GF-D8 (cell line): ENCODE measurements at places on chromosomes 3 and 15.
A peak's percentile ranks its signal among the peaks of the same experiment; 100 is the strongest.

DNA sequence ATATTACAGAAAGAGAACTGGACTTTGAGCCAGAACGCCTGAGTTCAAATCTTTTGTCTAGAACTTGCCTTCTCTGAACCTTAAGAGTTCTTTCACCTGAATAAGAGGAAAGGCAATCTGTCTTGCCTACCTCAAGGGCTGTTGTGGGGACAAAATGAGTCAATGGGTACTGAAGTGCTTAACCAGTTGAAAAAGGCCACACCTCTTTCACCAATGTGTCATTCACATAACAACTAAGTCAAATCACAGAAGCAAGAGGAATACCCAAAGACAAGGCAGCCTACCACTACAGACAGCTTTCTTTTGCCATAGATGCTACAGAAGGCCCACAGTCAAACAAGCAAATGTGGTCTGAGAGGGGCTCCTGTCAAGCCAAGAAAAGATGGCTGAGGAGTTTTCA is 39.7 kb downstream of the NBEAL2 start:
- no peak for DNase-seq

DNA sequence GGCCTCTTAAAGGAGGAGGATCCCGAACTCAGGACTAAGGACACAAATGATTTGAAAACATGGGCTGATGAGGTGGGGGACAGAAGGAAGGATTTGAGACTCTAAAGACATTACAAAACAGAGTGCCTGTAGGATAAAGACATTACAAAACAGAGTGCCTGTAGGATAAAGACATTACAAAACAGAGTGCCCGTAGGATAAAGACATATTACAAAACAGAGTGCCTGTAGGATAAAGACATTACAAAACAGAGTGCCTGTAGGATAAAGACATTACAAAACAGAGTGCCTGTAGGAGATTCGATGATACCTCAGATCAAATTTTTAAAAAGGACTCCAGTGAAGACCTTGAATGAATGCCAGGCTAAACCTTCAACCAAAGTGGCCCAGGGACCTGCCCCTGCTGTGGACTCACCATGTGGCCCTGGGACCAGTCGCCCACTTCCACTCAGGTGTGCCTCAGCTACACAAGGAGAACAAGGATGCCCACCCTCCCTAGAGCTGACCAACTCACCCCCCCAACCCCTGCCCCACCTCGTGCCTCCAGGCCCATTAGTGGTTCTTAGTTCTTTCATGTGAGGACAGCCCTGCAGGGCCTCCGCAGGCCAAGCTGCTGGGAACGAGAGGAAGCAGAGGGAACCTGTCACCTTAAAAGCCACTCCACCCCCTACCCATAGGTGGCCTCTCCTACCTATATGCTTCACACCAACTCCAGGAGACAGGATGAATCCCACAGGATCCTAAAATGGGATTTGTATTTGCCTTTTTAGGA is 59.8 kb downstream of the SH3BP5 start:
- DNase-seq: no peak

DNA sequence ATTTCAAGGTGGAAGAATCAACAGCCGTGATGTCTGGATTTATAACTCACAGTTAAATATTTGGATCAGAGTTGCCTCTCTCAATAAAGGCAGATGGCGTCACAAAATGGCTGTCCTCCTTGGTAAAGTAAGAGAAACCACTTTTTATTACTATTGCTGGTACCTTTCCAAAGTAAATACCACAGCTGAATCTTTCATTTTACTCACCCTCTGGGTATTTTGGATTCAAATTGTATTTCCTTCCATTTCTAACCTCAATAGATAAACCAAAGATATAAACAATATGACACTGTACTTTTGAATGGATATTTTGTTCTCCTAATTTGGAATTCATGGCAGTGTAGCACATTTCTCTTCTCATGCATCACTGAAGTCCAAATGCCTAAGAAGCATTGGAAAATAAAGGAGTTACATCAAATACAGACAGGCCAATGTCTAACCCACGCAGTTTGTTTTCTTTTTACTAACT is 29.5 kb downstream of the KLHL24 start:
- no peak for DNase-seq

DNA sequence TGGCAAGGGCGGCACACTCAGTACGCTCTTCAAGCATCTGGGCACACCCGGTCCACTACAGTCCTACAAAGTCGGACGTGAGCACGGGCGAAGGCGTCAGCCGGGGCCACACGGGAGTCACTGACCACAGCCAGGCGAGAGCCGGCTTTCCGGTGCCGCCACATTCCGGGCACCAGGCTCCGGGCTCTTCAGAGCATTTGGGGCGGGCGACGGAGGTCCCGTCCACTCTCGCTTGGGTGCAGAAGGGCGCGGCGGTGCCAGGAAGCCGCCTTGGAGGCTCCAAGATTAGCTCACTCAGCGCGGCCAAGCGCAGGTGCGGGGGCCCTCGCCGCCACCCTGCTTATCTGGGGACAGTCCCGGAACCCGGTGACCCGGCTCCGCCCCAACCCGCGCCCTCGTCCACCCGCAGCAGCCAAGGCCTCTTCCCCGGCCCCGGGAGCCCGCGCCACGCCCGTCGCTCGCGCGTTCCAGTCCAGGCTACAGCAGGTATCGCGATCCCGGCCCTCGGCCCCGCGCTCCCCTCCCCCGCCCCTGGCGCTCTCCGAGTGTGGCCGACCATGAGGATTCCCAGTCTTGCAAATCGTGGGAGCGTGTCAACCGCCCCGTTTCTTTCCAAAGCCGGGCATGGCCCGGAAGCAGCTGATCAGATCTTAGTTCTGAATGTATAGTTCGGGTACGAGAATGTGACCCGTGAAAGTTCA is at the start of gene ADPRH:
Gene ADPRH (plus strand): TSS at position 127 of the 701 bp plus-strand sequence. CDS start 2,678 bp downstream, outside the sequence.
- DNase-seq: no peak

DNA sequence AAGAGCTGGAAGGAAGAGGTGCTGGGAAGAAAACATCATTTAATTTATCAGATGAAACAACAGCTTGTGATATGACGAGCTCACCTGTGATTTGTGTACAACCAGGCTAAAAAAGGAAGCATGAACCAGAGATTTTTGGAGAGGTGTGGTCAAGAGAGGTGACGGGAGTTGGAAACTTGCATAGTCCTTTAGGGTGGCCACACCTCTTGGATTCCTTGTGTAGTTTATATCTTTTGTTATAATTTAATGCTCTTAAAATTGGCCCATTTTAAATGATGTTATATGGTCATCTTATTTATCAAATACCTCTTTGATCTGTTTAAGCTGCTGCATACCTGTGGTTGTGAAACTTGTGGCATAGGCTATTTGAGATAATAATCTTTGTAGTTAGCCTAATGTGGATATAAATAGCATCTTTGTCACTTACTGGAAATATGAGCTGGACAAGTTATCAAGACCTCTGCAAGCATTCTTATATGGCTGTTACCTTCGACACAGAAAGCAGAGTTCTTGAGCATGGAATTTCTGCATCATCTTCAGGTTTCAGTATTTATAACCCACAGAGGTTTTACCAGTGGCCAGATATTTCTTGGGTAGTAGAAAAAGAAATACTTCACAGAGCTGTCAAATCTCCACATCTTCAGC is 49.1 kb downstream of the IL1RAP start:
- DNase-seq: no peak

- no peak for DNase-seq
Observed at GRCh38 chr15:78977591-78978347, 32.9 kb upstream of the CTSH start.

DNA sequence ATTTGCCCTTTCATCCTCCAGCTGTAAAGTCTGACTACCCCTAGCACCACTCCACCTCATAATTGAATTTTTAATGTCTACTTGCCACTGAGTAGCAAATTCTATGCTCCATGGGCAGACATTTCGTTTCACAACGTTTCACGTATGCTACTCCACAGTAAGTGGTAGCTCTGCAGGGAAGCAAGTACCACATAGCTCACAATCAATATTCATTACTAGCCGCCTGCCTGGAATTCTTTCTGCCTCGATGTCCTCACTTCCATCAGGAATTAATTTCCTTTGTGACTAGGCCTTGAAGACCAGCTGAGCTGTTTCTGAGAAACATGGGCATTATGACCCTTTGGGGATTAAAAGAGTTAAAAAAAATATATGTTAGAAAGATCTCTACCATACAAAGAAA is 15.3 kb downstream of the NPTN start:
- no peak for DNase-seq

DNA sequence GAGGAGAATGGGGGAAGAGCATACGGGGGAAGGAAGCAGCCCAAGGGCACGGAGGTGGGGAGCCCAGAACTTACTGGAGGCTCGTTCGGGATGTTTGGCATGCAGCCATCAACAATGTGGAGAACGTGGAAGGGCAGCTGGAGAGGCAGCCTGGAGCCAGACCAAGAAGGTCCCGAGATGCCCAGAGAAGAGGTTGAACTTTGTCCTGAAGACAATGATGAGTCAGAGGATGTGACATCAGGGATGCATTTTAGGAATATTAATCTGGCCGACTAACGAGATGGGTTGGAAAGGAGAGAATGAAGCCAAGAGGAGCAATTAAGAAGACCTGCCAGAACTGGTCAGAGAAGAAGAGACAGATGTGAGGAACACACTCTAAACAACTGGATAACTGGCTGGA is 98.2 kb downstream of the SRGAP3 start:
- DNase-seq: no peak

DNA sequence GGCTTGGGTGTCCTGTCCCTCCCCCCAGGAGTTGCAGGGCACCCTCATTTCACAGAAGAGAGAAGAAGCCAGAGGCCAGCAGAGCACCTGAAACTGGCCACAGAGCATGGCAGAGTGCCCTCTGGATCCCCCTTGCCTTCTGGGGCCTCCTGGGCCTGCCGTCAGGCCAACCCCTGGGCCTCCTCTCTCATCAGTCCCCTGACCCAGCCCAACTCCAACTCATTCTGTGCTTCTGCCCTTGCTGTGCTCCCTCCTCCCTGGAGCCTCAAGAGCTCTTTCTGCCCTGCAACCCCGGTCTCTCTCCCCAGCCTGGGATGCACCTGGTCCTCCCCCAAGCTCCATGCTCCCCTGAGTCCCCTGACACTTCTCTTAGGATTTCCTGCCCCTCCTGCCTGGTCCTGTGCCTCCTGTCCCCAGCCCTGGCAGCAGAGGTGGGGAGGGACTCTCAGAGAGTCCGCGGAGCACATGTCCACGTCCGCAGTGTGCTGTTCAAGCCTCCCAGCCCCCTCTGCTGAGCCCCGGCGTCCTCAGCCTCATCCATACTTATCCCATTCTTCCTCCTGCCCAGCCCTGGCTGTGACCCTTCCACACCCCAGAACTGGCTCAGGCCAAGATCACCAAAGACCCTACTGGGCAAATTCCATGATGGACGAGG is 30.5 kb upstream of the CACNA2D2 start:
- no peak for DNase-seq

DNA sequence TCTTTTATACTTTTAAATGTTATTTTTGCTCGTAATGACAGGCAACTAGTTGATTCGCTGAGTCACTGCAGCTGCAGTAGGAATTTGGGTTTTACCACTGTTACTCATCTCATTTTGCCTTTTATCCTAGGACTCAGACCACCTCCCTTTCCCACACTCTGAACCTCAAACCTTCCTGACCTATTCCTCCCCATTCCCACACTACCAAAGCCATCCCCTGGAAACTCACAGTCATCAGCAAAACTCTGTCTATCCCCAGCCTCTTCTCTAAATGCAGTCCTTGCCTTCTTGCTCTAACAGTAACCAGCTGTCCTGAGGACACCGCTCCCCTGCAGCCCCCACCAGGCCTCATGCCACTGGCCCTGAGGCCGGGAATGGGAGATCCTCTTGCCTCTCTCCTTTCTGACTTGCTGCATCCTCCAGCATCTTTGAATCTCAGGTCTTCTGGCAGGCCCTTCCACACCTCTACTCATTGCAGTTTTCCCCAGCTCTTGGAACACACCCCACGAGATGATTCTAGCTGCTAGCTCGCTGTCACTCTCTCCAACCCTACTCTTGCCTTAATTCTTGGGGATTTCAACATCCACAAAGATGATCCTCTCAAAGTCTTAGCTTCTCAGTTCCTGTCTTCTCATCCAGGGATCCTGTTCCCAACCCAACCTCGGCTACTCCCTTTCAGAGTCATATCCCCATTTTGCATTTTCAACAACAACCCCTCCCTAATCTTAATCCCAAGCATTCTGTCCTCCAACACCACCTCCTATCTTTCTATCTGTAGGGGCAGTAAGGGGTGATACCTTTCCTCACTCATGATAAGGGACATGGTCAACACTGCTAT is 55.9 kb upstream of the C3orf80 start:
- no peak for DNase-seq

DNA sequence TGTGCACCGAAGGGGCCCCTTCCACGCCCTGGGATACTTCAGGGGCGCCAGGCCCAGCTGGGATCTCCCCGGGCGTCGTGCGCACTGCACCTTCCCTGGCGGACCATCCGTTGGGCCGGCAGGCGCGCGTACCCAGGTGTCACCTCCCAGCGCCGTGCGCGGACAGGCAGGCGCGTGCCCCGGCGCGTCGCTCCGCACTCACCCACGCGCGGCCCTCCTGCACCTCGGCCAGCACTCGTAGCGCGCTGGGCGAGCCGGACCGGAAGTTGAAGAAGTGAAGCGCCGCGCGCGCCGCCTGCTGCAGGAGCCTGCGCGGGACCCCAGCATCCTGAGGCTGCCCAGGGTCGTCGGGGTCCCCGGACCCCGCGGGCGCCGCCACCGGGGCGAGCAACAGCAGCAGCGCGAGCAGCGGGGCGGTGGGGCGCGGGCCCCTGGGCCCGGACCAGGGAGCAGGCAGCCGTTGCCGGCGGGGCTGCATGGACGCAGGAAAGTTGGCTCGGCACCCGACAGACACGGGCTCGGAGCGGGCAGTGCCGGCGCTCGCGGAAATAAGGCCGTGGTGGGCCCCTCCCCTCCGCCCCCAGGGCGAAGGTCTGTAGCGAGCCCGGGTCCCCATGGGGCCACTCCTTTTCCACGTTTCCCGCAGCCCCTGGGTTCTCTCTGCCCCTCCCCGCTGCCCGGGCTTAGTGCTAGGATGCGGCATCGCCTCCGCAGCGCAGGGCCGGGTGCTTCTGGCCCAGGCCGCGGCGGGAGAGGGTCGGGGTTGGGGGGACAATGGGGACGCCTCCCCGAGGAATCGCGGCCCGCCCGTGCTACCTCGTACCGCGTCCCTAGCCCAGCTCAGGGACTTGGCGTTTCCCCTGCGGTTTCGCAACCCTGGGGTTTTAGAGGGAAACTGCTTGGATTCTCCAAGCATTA is at the start of gene RARRES1:
Gene RARRES1 (minus strand): TSS at position 520 of the 918 bp plus-strand sequence. CDS start 42 bp downstream, at position 478.
- no peak for DNase-seq

- no peak for DNase-seq
Observed at GRCh38 chr3:180617049-180617448, 15.1 kb downstream of the TTC14 start.

- DNase-seq: no peak
Observed at GRCh38 chr3:36149447-36149865, 230.8 kb upstream of the STAC start.

- DNase-seq: peak; percentile 96
Observed at GRCh38 chr3:122322095-122323075, 2.7 kb upstream of the CSTA start.

GRCh38 chr3:40240921-40241320 is 68.6 kb upstream of the EIF1B start:
- no peak for DNase-seq

- DNase-seq: no peak
Observed at GRCh38 chr3:159899166-159899565, 89.5 kb upstream of the IL12A start.

GRCh38 chr3:15659254-15659975 is 57.9 kb downstream of the BTD start:
- DNase-seq: no peak
